CD4-positive, alpha-beta T cell treated with Interleukin-4 for 4 hours (primary cell): ENCODE measurements at places on chromosomes 4 and X.

DNA sequence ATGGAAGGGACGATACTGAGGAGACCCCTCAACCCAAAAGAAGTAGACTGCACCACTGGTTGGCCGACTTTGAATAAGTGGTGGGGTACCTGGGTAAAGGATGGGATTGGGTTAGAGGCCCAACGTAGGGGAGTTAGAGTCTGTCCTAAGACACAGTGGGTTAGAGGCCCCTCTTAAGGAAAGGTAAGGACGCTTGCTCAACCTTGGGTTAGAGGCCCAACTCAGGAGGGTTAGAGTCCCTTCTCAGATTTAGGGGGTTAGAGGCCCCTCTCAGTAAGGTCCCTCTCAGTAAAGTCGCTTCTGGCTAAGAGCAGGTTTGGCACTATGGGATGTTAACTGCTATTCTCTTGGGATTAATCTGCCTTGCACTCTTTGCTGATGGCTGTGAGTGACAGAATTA, 81.3 kb downstream of the ACOX3 start:
- DNase-seq: no peak

- DNase-seq: no peak
Observed at GRCh38 chr4:33493231-33493630, 2751.1 kb downstream of the ARAP2 start.

- no peak for DNase-seq
Observed at GRCh38 chr4:130542953-130543352, 1447.0 kb downstream of the C4orf33 start.

GRCh38 chr4:163544407-163545038, 50.0 kb downstream of the TMA16 start:
- peak; percentile 70 for DNase-seq

- DNase-seq: no peak
Observed at GRCh38 chrX:55028040-55028439, 2.7 kb downstream of the ALAS2 start.
